ENCODE measurements at places on chromosomes 4 and X.

- DNase-seq = no peak
Measured at GRCh38 chr4:57679969-57680368, 569.8 kb upstream of the IGFBP7 start.

DNA sequence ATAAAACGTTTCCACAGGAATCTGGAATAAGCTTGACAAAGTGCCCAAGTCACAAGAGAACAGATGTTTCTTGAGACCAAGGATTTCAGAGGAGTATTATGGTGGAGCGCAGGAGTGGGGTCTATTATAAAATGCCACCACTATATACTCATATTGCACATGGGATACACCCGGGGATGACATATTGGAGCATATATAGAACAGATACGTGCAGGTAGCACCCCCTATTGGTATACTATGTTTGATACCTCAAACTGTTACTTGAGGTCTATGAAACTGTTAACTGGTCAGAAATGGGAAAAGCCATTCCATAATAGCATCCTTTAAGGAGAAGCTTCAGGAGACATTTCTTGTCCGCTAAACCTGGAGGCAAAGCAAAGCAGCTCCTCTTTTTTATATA is 86.0 kb downstream of the PCYT1B start:
- DNase-seq = no peak

DNA sequence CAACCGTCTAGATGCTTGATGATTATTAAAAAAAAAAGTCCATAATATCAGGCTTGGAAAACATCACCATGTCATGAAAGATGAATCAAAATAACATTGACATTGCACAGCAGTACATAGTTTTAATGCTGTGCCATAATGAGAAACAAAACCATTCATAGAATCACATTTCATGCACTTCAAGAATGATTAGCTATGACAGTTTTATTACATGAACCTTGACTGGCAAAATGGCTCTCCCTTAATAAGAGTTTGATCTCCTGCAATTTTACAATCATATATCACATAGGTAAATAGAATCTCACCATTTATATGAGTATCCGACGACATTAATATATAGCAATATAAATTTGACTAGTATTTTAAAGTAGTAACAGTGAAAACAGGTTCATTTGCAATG is 49.8 kb downstream of the TECRL start:
- DNase-seq = no peak

DNA sequence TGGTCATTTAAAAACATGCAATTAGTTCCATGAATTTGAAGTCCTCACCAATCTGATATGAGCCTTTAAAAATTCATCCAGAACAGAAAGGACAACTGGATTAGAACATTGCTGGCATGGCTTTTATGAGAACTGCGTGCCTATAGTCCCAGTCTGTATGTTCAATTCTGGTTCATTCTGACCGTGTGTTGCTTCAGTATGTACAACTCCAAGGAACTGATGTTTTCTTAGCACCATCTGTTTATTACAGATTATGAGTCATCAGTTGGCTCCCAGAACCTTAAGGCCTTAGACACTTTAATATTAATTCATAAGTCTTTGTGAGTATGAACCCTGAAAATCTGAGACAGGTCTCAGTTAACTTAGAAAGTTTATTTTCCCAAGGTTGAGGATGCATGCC is 115.0 kb downstream of the CEP44 start:
- DNase-seq = no peak

- no peak for DNase-seq
Measured at GRCh38 chr4:56788081-56788480, 33.4 kb downstream of the SPINK2 start.

DNA sequence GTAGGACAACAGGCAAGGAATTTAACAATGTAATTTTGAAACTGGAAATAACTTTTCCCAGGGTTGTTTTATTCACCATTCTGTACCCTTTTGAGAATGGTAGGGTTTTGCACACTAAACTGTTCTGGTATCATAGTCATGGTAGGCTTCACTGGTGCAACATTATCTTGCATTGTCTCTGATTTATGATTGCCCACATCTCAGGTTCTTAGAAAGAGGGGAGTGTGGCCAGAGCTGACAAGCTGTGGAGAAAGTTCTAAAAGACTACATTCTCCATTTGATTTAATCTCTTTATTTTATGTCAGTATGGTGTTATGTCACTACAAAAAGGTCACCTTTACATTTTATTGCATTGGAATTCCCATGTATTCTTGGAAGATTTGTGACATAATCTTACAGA is 447.3 kb downstream of the GRIA2 start:
- DNase-seq = no peak

Data from activated CD8-positive, alpha-beta memory T cell treated with anti-CD3 and anti-CD28 coated beads for 4 hours (primary cell).